ENCODE measurements at places on chromosomes 2 and 18. TPM values are rescaled to one million over a fixed set of nuclear protein-coding genes. Genes with fewer than 3 reads are reported as not detected.

DNA sequence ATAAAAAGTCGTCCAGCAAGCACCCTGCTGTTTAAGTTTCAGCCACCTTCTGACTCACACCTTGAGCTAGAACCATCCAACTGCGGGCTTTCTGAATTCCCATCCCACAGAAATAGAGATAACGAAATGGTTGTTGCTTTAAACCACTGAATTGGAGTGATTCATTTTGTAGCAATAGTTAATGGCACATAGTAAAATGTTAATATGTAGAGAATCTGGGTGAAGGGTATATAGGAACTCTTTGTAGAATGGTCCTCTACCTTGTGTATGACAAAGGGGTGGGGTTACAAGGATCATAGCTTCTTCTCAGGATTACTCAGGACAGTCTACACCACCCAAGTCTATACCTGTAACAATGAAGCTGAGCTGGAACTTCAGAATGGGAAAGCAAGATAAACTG, 2.4 kb upstream of the MAPRE3 start:
- peaks cover 21% of the 10 kb centered on the region for H3K4me1 ChIP-seq
- peaks cover 40% of the 10 kb centered on the region for H3K27me3 ChIP-seq
- H3K36me3 ChIP-seq: no peaks in the 10 kb centered on the region
- no peak overlapping the region for H3K27ac ChIP-seq
- DNase-seq: no peak

The BBS5 gene
- 2.8 TPM for total RNA-seq

DNA sequence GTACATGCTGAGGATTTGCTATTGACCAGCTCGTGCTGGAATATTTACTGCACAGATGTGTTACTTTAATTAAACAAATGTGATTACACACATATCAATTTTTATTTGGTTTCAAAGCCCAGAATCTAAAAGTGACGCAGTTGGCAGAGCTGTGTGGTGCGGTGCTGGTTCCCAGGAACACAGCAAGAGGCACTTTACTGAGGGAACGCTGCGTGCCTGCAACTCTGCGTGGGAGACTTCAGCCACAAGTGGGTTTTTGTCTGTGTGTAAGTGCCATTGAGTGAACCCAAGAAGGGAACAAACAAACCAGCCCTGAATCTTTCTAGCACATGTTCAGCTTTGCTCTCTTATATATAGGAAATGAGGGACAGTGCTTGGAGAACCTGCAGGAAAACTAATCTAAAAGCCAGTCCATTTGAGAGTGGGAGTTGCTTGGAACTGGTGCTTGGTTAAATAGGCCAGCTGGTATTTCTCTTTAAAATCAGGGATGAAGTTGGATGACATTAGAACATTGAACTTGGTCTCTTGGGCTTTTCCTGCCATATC, 196.6 kb upstream of the CELF4 start:
- no peak for DNase-seq
- H3K36me3 ChIP-seq: no peaks in the 10 kb centered on the region
- H3K4me1 ChIP-seq: no peaks in the 10 kb centered on the region
- H3K27ac ChIP-seq: no peak overlapping the region
- H3K4me3 ChIP-seq: no peak overlapping the region

The AQP12A gene
- total RNA-seq: not detected

DNA sequence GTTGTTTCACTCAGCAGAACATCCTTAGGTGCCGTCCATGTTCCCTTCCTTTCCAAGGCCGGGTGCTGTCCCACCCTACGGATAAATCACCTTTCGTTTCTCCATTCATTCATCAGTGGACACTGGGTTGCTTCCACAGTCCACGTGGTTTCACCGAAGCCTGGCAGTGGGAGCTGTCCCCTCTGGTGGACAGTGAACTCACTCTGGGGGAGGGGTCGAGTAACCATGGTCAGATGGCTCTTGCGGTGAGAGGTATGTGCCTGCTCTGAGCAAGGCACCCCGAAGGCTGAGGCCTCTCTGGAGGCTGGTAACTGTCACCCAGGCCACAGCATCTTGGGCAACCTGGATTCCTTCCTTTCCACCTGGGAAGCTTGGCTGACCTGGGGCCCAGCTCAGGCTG, 61.5 kb upstream of the TWIST2 start:
- H3K4me1 ChIP-seq: no peaks in the 10 kb centered on the region
- H3K36me3 ChIP-seq: no peaks in the 10 kb centered on the region
- no peak overlapping the region for H3K27ac ChIP-seq
- peaks cover 2% of the 10 kb centered on the region for H3K27me3 ChIP-seq
- no peak for DNase-seq

GRCh38 chr2:118806797-118807667, 40.4 kb downstream of the EN1 start:
- no peak for DNase-seq
- peaks cover 41% of the 10 kb centered on the region for H3K27me3 ChIP-seq
- H3K4me1 ChIP-seq: peaks cover 6% of the 10 kb centered on the region
- H3K36me3 ChIP-seq: no peaks in the 10 kb centered on the region

GRCh38 chr2:100972452-100972851, 29.6 kb upstream of the RPL31 start:
- peaks cover 13% of the 10 kb centered on the region for H3K4me1 ChIP-seq
- no peak for DNase-seq
- peaks cover 14% of the 10 kb centered on the region for H3K27me3 ChIP-seq
- no peak overlapping the region for H3K27ac ChIP-seq
- no peak overlapping the region for H3K4me3 ChIP-seq

The FAM124B gene
- total RNA-seq: not detected

DNA sequence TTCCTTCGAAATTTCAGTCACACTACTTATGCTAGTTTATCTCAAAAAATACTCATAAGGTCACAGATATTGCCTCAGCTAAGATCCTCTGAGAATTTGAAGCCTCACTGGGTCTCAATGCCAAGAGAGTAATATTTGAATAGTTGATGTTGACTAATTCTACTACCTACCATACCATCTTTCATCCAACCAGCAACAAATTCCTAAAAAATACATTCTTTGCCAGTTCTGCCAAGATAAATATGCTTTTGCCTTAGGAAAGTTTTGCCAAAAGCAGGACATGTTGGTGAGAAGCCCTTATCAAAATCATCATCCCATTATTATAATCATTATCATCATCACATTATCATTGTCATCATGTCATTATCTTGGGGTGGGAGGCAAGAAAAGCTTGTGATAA, 544.6 kb upstream of the ZEB2 start:
- no peaks in the 10 kb centered on the region for H3K4me1 ChIP-seq
- no peaks in the 10 kb centered on the region for H3K36me3 ChIP-seq
- H3K27me3 ChIP-seq: no peaks in the 10 kb centered on the region
- no peak overlapping the region for H3K27ac ChIP-seq

The FSIP2 gene
- 0.07 TPM for total RNA-seq

The ASB18 gene
- not detected for total RNA-seq

- H3K36me3 ChIP-seq: no peaks in the 10 kb centered on the region
- no peak overlapping the region for H3K27ac ChIP-seq
- H3K27me3 ChIP-seq: no peaks in the 10 kb centered on the region
Measured at GRCh38 chr18:1965541-1965940, 605.8 kb downstream of the METTL4 start.

GRCh38 chr2:80706541-80706940, 402.0 kb upstream of the LRRTM1 start:
- no peak overlapping the region for H3K27ac ChIP-seq
- H3K36me3 ChIP-seq: no peaks in the 10 kb centered on the region
- no peak for DNase-seq
- no peaks in the 10 kb centered on the region for H3K27me3 ChIP-seq
- H3K4me3 ChIP-seq: no peak overlapping the region

All from activated B cell treated with CpG ODN at 0.5 μM for 24 hours (primary cell).